Activated CD4-positive, alpha-beta T cell treated with anti-CD3 and anti-CD28 coated beads, Interleukin-2, amount 50 U/mL, for 48 hours (primary cell): ENCODE measurements at places on chromosomes 11 and 22.

DNA sequence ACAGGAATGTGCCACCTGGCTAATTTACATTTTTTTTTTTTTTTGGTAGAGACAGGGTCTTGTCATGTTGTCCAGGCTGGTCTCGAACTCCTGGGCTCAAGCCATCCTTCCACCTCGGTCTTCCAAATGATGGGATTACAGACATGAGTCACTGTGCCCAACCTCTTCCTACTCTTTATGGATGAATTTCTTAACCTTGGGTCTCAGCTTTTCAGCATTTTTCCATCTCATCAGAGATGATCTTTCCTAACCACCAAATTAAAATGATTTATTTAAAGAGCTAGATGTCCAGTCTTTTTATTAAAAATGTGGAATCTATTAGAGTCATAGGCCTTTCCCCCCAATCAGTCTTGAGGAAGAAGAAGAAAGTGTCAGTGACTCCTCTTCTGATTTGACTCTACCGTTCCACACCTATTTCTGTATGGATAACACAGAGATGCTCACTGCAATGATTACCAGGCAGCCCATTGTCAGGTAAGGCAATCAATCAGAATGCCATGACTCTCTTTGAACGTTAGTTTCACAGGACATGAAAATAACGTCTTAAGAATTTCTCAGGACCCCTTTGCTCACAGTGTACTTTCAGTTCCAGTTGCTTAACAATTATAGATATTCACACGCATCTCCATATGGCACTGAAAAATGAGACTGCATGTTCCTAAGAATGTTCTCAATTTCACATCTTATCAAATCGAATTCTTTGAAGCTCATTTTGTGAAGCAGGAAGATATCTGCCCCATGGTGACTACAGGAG lies 51.0 kb downstream of the MIAT start:
- no peak for DNase-seq

GRCh38 chr11:102564110-102564509 lies 33.6 kb upstream of the MMP7 start:
- no peak for DNase-seq

DNA sequence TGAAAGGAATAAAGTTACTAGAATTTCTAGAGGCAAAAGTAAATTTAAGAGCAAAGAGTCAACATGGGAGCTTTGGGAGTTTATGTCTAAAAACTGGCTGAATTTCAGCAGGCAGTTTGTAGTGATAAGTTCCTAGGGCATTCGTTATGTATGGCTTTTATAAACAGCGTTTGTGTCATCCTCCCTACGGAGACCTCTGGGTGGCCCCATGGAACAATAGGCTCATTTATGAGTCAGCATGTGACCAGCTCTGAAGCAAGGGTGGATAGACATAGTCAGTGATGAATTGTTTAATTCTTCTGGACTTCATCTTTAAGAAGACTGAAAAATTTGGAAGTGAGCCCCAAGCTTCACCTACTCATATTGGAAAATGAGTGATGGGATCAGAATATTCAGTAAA lies 37.1 kb downstream of the SVIP start:
- DNase-seq: no peak

DNA sequence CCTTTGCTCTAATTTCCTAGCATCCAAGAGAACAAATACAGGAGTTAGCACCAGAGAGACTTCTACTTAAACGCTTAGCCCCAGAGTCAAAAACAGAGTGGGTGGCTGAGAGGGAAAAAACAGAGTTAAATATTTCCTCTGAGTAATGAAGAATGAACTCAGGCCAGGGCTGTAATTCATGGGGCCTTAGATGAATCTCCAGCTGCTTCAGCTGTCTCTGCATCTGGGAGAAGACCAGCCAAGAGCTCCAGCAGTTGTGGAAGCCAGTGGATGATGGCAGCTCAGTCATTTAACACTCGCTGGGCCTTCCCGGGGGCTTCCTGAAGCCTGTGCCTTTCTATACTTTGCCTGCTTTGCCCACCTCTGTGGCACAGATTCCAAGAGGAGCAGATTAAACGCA lies 5.7 kb upstream of the ADAMTS15 start:
- DNase-seq: no peak

DNA sequence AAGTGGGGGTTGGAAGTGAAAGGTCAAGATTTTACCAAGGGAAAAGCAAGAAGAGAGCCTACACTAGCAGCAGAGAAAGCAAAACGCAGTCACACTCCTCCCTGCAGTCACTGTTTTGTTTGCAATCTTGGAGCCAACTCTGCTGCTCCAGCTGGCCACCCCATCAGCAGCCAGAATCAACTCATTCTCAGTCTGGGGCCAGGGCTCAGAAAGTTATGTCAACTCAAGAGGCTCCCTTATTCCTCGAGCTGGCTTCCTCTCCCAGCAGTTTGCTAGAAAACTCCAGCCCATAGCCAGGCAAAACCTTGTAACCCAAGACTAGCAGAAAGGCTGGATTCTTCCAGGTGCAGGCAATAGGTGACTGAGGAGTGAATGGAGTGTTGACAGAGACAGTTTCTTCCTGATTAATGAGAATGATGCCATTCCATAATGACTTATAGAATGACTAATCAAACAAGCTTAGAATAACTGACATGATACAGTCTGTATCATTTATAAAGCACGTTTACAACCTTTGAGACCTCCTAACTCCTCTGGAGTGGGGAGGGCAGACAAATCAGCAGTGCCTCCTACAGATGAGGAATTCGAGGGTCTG lies 53.4 kb downstream of the P4HA3 start:
- no peak for DNase-seq

GRCh38 chr11:11279956-11280689 lies 72.9 kb downstream of the CSNK2A3 start:
- no peak for DNase-seq

DNA sequence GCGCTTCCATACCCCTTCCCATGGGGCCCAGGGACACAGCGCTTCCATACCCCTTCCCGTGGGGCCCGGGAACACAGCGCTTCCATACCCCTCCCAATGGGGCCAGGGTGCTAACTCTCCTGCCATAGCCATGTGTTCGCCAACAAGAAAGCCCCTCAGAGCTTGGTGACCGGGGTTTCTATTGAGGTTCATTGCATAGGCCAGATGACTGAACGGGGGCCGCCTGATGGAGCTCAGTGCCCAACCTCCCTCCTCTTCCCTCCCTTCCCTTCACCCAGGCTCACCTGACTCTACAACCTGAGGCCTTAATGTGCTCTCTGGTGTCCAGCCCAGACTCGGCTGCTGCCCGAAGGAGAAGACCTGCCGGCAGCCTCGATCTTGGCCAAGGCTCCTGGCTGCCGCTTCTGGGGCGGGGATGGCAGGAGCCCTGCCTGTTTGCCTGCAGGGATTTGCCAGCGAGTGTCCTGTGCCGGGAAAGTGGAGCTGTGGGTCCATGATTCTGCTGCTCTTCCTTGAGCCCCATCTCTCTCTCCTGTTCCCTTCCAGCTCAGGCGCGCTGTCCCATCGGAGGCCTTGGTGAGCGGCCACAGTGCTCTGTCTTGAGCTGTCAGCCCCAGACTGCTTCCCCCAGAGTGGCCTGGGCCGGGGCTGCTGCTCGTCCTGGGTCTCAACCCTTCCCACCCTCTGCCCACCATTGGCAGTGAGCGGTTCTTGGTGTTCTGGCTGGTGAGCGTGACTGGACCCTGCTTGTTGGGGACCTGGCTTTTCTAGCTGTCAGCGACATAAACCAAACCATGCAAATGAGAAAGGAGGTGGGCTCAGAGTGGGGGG lies 267.0 kb downstream of the TBC1D22A start:
- no peak for DNase-seq

DNA sequence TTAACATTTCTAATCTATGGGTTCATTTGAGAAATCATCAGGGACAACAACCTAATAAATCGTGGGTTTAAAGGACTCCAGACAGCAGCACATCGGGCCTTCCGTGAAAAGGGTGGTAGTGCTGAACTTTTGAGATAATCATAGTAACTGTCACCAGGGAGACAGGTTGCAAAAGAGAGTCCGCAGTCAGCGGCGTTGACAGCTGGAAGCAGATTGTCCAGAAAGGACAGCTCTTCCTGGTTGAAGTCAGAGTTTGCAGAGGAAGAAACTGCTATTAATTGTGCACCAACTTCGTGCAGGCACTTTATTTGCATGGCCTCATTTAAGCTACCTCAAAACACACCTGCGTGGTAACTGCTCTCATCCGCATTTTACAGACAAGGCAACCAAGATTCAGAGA lies 20.5 kb upstream of the ISX start:
- DNase-seq: no peak
